ENCODE measurements at places on chromosomes 6 and 20.
A peak's percentile ranks its signal among the peaks of the same experiment; 100 is the strongest.

GRCh38 chr20:14612391-14612790 is 275.0 kb upstream of the FLRT3 start:
- peak; percentile 70 for DNase-seq

- DNase-seq = no peak
Observed at GRCh38 chr6:89148016-89148750, 2.3 kb downstream of the PM20D2 start.

- DNase-seq = no peak
Observed at GRCh38 chr20:22904905-22905304, 130.2 kb upstream of the SSTR4 start.

GRCh38 chr6:163468738-163469137 is 54.2 kb downstream of the QKI start:
- no peak for DNase-seq

DNA sequence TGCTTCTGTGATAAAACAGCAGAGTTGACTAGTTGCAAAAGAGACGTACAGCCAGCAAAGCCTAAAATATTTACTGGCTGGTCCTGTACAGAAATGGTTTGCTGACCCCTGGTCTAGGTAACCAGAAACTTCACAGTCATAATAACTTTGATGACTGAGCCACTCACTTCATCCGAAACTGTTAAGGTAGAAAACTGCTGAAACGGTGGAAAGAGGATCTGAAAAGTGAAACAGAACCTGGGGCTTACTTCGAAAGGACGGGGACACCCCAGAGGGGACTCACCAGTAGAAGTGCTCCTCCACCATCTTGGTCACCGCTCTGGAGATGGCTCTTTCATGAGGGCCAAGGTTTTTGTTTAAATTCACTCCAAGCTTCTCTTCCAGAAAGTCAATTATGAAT is 16.4 kb downstream of the FAXC start:
- DNase-seq = no peak

GRCh38 chr6:87922196-87922946 is 125.3 kb upstream of the SPACA1 start:
- no peak for DNase-seq
